ENCODE measurements at places on chromosomes 13 and 19.

- DNase-seq, result no peak
These were observed 71.9 kb downstream of the DCLK1 start for GRCh38 chr13:36059321-36059720.

- DNase-seq, result no peak
These were observed 23.3 kb downstream of the ELAVL1 start for GRCh38 chr19:7982103-7982502.

- DNase-seq, result no peak
These were observed 93.9 kb downstream of the GNG7 start for GRCh38 chr19:2608602-2608922.

- peak; percentile 95 for DNase-seq
These were observed 19.7 kb downstream of the RFX1 start for GRCh38 chr19:13986348-13986904.

GRCh38 chr19:12990431-12990830 is 4.8 kb upstream of the NFIX start:
- no peak for DNase-seq
